Fibroblast of mammary gland (primary cell): ENCODE measurements at places on chromosomes 16 and 17.

DNA sequence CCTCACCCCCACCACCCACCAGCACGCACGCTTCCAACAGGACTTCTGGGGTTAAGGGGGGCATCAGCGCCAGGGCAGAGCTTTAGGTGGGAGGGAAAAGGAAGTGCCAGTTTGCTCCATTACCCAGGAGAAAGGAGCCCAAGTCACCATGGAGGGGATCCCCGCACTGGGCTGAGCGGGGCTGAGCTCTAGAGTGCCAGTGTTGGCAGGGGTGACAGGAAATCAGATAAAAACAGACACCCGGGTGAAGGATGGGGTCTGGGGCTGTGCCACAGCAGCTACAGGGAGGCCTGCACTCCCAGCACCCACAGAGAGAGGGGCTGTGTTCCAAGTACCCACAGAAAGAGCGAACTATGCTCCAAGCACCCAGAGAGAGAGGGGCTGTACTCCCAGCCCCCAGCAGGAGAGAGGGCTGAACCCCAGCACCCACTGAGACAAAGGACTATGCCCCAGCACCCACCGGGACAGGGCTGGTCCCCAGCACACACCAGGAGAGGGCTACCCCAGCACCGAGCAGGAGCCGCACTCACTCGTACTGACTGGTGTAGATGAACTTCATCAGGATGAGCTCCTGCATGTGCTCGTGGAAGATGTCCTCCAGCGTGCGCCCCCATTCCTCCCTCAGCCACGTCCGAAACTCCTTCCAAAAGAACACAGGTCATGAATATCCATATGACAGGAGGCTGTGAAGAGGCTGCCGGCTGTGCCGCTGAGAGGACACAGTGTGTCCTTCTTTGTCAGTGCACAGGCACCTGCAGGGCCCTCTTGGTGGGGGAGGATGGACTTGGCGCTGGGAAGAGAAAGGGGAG is 18.6 kb upstream of the C16orf95 start:
- DNase-seq, result no peak

- DNase-seq, result no peak
Measured at GRCh38 chr16:85179344-85180046, 67.2 kb upstream of the CIBAR2 start.

GRCh38 chr17:61481421-61481820 is 29.2 kb downstream of the TBX4 start:
- no peak for DNase-seq

GRCh38 chr17:5181509-5182305 is 10.0 kb downstream of the ZNF594 start:
- DNase-seq, result no peak

- no peak for DNase-seq
Measured at GRCh38 chr17:65576939-65577338, 15.5 kb upstream of the AXIN2 start.

DNA sequence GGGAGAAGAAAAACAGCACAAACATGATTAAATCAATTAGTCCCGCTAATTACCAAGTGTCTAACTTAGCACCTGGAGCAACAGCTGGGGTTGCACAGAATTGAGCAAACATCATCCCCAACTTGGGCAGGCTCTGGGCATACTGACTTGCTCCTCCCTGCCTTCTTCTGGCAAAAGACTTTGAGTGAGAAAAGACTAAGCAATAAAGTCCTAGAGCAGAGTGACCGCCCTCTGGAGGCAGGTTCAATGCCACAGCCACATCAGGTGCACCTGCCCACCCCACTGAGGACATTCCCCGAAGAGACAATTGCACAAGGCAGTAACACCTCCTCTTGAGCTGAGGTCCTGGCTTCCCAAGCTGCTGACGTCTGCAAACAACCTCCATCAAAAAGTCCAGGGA is 358.3 kb downstream of the SOX9 start:
- DNase-seq, result no peak

GRCh38 chr16:23339787-23340186 is 37.7 kb downstream of the SCNN1B start:
- DNase-seq, result no peak
